ENCODE measurements at places on chromosomes 13 and 19.

GRCh38 chr19:3210347-3211017 lies 14.0 kb upstream of the CELF5 start:
- DNase-seq, result peak; percentile 13

DNA sequence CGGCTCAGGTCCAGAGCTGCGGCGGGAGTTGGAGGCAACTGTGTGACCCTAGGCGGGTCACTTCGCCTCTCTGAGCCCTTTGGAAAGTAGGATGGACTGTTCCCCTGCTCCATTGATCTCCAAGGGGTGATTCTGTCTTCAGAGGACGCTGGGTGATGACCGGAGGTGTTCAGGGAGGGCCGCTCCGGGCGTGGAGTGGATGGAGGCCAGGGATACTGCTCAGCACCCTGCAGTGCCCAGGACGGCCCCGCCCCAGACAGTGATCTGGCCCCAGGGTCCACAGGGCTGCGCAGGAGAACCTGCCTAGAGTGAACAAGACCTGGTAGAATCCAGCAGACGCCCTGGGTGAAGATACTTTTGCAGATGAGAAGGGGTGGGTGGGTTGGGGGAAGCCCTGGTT lies 7.0 kb downstream of the NCLN start:
- no peak for DNase-seq

DNA sequence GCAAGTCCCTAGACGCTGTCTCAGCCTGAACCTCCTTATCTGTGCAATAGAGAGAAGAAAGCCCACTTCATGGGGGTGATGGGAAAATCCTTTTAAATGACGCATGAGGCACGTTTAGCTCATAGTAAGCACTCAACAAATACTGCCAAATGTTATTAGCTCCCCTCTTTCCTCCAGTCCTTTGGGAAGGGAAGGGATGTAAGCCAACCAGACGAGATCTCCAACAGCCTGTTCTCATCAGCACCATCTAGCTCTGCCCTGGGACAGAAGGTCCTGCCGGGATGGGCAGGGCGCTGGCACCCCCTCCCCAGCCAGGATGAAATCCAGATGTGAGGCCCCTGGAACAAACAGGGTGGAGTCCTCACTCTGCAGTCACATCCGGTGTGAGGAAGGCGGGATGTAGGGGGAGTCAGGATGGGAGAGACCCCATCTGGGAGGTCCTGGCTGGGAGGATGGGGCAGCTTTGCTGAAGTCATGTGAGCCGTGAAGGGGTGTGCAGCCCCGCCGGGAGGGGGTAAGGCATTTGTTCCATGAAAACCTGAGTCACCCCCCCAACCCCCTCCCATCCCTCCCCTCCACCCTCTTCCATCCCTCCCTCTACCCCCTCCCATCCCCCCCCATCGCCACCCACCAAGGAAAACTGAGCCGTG lies 4.6 kb downstream of the S1PR2 start:
- peak; percentile 93 for DNase-seq

GRCh38 chr13:22497991-22498780 lies 682.6 kb upstream of the SGCG start:
- no peak for DNase-seq

- no peak for DNase-seq
Measured at GRCh38 chr19:31270897-31271296, 78.3 kb downstream of the TSHZ3 start.

Measured in fibroblast of villous mesenchyme (primary cell).